ENCODE measurements at places on chromosomes 4 and X.

DNA sequence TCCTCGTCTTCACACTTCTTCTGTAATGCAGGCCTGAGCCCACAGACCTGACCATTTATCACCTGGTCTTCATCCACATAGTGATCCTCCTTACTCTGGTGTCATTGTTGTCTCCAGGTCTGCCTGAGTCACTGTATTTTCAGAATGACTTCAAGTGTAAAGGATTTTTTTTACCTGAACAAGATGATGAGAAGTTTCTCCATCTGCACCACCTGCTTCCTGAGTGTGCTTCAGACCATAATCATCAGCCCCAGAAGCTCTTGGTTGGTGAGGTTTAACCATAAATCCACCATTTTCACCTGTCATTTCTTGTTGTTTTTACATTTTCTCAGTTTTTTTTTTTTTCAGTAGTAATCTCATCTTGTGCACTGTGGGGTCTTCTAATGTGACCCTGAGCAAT is 39.0 kb downstream of the WDR13 start:
- no peak for DNase-seq

GRCh38 chr4:10182446-10183424 is 66.1 kb upstream of the WDR1 start:
- no peak for DNase-seq

- no peak for DNase-seq
Measured at GRCh38 chr4:76426272-76426671, 5.3 kb upstream of the CCDC158 start.

- no peak for DNase-seq
Measured at GRCh38 chrX:86133761-86134160, 14.5 kb upstream of the DACH2 start.

DNA sequence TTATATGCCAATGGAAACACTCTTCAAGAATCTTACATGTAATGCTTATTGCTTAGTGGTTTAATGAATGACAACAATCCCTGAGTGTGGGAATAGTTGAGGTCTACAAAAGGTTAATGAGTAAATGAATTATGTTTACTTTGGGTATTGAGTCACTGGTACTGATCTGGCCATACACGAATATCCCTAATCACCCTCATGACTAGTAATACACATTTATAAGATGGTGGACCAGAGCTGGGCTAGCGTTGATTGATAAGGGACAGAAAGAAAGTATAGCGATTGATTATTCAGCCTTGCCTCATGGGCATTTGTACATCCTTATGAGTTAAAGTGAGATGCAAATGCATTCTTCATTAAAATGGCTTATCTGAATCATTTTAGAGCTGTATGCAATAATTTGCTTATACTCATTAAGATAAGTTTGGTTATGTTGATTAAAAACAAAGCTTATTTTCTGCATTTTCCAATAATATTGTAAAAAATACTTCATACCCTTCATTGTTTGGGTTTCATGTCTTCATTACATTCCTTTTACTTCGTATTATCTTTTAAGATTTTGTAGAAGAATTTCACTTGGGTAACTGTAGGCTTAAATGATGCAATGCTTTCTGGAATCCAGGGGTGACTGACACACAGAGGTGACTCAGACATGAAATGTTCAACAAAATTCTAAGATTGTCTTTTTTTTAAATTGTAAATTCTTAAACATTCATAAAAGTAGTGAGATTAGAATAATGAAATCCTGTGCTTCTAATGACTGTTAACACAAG is 47.4 kb downstream of the FGF2 start:
- DNase-seq: no peak

- DNase-seq: no peak
Measured at GRCh38 chrX:68114573-68115129, 318.6 kb downstream of the OPHN1 start.

DNA sequence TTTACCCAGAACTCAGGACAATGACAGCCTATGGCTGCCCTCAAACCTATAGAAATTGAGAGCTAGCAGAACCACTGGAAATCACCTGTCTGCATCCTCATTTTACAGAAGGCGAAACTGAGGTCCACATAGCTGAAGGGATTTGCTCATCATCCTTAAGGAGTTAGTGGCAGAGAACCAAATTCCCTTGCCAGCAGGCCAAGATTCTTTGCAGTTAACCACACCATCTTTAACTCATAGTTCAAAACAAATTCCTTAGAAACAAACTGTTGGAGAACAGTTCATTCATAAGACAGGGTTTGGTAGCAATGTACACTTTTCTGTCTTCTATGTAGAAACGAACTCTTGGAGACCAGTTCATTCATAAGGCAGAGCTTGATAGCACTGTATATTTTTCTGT is 37.9 kb upstream of the RAP2C start:
- DNase-seq: no peak

Measured in activated T-cell treated with anti-CD3 and anti-CD28 coated beads, Interleukin-2, amount 50 U/mL, for 48 hours (primary cell).